Stimulated activated CD4-positive, alpha-beta T cell treated with anti-CD3 and anti-CD28 coated beads, Interleukin-1b, Interleukin-23, amount 100 ng/mL, for 4 hours (primary cell): ENCODE measurements at places on chromosomes 1 and 21.

- no peak for DNase-seq
These were observed 77.4 kb upstream of the TMPRSS2 start for GRCh38 chr21:41585199-41585994.

DNA sequence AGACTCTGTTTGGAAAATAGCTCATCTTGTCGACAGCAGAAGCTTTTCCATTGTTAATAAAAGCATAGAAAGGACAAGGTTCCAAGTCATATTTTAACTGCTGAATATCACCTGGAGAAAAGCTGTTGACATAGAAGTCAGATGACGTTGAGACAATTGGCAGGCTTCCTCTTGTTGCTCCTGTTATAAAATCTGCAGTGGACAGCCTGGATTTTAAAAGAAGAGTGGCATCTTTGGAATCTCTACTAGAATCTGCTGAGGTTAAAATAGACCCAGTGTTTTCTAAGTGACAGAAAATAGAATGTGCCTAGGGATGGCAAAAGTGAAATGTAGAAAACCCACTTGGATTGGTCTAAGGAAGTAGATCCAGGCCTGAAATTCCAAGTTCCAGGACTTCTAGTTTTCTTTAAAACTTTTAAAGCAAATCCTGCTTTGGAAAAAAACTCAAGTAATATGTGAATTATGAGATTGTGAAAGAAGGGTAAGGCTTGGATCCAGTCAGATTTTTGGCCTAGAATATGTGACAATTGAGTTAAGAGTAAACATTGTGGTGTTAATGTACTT, 53.6 kb upstream of the NEXN start:
- no peak for DNase-seq

DNA sequence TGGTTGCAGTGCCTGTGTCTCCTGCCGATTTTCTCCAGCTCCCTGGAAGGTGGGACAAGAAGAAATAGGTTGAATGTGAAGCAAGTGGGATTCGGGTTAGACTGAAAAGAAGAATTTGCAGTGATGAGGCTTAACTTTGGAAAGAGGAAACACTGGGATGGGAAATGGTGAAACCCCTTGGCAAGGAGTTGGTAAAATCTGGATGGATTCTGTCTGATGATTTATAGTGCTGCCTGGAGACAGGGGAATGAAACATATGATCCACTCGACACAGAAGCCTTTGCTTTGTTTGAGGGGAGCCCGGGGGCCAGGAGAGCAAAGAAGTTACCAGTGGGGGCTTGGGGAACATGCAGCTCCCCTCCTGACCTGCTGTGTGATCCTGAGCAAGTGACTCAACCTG, 67.2 kb downstream of the UBIAD1 start:
- DNase-seq, result no peak

DNA sequence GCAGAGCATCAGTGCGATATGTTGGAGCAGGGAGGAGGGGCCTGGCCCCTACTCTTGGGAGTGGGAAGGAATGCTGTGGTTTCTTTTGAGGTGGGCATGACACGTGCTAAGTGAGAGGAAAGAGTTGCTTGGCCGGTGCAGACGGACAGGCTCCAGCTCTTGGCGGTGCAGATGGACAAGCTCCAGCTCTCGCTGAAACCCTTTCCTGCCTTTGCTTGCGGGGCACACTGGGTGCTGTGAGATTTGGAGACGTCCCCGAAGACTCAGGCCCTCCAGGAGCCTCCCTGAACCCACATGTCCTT, 15.9 kb downstream of the PDXK start:
- DNase-seq, result no peak

DNA sequence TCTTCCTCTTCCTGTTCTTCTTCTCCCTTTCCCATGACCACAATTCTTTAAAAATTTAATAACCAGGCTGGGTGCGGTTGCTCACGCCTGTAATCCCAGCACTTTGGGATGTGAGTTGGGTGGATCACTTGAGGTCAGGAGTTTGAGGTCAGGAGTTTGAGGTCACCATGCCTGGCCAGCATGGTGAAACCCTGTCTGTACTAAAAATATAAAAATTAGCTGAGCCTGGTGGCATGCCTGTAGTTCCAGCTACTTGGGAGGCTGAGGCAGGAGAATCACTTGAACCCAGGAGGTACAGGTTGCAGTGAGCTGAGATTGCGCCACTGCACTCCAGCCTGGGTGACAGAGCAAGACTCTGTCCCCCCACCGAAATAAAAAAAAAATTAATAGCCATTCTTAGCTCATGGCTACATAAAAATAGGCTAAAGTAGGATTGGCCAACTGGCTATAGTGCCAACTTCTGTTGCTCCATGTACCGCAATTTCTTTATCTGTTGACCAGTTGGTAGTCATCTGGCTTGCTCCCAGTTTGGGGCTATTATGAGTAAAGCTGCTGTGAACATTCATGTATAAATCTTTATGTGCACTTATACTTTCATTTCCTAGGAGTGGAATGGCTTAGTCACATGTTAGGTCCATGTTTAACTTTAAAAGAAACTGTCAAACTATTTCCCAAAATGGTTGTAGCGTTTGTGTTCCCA, 136.3 kb downstream of the PEX14 start:
- DNase-seq, result no peak

- no peak for DNase-seq
These were observed 315.2 kb downstream of the RPS6KC1 start for GRCh38 chr1:213366141-213366831.

DNA sequence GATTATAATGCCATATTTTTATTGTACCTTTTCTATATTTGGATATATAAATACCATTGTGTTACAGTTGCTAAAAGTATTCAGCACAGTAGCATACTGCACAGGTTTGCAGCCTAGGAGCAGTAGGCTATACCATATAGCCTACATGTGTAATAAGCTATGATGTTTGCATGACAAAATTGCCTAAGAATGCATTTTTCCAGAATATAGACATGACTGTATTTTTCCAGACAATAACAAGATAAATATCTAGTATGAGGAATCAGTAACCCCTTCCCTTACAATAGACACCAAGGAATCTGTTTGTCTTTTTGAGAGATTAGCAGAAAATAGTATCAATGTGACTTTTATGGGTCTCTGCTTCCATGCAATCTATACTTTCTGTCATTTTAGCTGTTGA, 228.6 kb downstream of the GRIK1 start:
- no peak for DNase-seq

GRCh38 chr1:53332186-53332564, 4.3 kb upstream of the LRP8 start:
- DNase-seq, result no peak

DNA sequence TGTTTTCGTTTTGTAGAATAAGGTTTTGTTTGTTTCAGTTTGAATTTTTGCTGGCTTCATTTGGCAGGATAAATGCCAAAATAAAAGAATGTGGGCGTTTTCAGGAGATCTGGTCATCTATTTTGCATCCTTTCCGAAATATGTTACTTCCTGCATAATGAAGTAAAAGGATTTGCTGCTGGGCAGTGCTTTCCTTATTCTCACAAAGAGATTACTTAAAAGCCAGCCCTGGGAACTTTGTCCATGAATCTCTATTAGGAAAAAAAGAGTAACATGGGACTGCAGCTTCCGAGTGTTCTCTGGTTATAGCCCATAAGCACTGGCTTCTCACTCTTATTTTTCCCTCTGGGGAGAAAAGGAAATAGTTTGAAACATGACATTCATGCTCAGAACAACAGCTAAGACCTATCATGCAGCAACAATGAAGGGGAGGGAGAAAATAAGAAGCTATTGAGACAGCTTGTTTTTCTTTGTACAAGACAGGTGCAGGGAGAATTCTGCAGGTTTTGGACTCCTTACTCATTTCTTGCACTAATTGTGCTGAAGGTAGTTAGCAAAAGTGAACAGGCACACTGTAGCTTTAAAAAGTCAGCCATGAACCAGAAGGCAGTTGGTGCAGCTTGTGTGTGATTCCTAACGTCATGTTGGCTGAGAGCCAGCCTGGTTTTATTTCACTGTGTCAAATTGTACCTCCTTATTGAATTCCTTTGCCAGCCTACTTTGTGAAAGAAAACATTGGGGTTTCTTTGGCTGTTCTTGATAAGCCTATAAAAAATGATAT, at the start of gene SAMD13:
Gene SAMD13 (plus strand): TSS at position 705 of the 781 bp plus-strand sequence. CDS start 1,527 bp downstream, outside the sequence.
- no peak for DNase-seq

DNA sequence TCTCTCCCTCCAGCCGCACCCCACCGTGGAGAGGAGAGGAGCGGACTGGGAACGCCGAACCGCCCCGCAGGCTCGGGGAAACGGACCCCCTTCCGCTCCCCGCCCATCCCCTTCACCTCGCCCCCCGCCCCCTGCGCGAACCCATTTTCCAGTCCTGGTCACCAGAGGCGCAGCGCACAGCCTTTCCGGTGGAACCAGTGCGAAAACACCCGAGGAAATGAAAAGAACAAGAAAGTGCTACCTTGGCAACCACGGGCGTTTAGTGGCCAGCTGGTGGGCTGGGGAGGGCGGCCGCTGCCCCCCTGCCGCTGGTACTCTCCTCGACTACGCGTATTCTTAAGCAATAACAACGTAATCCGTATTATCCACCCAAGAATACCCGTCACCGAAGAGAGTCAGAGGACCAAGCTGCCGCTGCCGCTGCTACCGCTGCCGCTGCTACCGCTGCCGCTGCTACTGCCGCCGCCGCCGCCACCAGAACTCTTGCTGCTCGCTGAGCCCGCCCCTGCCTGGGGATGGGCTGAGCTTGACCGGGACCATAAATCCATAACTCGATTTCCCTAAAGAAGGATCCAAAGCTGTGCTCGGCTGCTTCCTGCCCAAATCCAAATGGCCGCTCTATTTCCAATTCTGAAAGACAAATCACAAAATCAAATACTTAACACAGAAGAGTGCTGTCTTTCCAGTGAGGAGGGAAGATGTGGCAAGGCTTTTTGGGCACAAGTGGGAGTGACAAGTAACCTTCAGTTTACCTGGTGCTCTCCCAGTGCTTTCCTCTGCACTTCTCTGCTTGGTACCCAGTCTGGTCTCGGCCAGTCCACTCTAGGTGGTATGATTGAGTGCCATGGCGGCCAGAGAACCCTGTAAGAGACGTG, 125.2 kb upstream of the DPYD start:
- DNase-seq, result no peak
